Stimulated activated CD4-positive, alpha-beta T cell treated with anti-CD3 and anti-CD28 coated beads, Interleukin-15, amount 100 ng/mL, for 1 hour (primary cell): ENCODE measurements at places on chromosomes 7 and 10.

GRCh38 chr10:130652964-130653578 lies 516.9 kb downstream of the GLRX3 start:
- DNase-seq, result no peak

DNA sequence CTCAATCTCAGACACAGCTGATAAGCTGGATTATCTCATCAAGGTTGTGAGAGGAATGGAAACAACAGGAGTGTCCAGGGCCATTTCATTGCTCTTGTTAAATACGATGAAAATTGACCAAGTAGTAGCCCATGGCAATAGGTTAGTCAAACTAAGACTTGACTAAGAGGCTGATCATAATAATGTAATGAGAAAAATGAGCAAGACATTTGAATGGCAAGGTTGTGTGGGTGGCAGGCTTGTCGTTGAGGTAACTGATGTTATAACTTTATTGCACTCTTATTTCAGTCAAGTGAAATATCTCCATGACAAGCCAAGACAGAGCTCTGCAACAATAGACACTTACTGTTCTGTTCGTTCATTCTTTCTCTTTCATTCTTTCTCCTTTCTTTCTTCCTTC lies 532.0 kb downstream of the GATA3 start:
- no peak for DNase-seq

DNA sequence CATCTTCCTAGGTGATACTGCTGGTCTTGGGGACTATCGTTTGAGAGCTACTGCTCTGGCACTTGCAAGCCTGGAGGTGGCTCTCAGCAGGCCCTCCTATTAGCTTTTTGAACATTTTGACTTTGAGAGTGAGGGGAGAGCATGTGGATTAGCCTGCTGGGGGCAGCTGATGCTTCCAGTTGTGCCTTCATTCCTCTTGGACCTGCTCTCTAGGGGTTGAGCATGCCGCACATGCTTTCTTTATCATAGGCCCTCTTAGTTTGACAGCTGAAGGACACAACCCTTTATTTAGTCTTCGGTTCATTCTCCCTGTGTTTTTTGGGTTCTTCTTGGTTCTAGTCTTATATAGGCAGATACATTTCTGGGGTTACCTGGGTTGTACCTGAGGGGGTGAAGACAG lies 132.1 kb downstream of the GALNT17 start:
- no peak for DNase-seq

DNA sequence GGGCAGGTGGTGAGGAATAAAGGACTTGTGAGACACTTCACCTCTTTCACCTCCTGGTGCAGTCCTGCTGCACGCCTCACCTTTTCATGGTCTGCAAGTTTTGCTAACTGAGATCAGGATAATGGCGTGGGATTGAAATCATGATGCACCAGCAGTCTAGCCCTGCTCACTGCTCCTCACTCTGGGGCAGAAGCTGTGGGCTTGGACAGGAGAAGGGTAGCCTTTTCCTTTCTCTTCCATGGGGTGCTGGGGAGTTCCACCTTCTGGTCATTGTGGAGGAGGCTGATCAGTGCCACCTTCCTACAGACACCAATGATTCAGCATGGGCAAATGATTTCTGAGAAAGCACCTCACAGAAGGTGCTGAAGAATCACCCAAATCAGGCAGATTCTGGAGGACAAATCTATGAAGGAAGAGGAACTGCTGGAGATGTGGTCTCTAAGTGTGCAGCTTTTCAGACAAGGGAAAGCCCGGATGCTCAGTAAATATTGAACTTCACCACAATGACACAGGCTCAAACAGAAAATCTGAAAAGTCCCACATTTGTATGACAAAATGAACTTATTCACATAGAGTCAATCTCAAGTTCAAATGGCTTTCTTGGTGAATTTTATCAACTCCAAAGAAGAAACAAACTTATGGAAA lies 19.7 kb downstream of the MBL2 start:
- no peak for DNase-seq

GRCh38 chr7:43782768-43783555 lies 24.5 kb downstream of the BLVRA start:
- no peak for DNase-seq

DNA sequence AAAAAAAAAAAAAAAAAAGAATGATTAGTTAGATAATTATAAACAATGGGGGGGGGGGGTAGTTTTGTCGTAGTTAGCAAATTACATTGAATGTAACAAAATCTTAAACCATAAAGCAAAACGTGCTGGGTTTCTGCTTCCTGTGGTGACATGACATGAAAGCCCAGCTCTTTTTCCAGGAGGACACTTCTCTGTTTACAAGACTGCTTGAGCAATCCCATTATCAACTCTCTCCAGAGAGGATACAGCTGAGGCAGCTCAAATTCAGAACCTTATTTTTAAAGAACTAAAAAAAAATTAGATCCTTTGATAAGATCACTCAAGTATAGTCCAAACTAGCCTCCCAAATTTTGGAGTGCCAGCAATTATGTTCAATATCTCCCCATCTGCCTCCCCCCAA lies 58.6 kb downstream of the ADRB1 start:
- no peak for DNase-seq

DNA sequence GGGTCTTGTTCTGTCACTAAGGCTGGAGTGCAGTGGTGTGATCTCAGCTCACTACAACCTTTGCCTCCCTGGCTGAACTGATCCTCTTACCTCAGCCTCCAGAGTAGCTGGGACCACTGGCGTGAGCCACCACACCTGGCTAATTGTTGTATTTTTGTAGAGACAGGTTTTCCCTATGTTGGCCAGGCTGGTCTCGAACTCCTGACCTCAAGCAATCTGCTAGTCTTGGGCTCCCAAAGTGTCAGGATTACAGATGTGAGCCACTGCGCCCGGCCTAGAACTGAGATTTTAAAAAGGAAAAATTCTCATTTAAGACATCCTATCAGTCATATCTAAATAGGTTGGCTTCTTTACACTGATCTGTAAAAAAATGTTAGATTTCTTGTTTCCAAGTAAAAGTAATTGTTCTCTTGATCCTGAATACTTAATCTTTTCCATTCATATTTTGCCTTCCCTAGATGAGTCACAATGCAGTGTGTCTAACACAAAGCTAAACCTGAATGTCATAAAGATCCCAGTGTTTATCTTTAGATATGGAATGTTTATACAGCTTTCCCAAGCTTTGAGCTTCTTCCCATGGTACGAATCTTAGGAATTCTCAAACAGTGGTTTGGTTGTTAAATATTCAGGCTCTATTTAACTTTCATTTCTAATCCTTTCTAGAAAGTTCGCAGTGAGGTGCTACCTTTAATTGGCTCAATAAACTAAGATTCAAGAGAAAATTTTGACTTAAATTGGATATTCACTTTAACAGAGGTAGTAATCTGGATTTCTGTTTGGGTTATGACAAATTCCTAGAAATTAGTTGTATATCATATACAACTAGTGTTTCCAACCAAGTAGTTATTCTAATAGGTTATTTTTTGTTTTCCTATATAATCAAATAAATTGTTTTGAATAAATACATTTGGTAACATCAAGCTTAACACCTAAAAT lies 12.1 kb upstream of the LAMB1 start:
- no peak for DNase-seq

DNA sequence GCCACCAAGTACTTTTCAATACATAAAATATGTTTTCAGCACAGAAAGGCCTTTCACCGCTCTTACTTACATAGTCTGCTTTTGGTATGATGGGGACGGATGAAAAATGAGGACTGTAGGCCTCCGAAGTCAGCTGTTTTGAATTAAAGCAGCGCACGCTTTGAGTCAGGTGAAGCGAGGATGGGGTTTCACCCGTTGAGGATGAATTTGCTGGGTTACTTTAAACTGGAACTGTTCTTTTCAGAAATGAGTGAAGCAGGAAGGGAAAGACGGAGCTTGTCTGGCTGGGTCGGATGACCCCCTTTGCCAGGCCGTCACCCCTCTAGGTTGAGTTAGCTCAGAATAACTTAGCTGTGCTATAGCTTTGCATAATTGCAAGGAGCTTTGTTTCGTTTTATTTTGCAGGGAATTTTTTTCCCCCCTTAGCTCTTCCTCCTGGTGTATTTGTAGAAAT lies 40.0 kb downstream of the CUX1 start:
- no peak for DNase-seq

DNA sequence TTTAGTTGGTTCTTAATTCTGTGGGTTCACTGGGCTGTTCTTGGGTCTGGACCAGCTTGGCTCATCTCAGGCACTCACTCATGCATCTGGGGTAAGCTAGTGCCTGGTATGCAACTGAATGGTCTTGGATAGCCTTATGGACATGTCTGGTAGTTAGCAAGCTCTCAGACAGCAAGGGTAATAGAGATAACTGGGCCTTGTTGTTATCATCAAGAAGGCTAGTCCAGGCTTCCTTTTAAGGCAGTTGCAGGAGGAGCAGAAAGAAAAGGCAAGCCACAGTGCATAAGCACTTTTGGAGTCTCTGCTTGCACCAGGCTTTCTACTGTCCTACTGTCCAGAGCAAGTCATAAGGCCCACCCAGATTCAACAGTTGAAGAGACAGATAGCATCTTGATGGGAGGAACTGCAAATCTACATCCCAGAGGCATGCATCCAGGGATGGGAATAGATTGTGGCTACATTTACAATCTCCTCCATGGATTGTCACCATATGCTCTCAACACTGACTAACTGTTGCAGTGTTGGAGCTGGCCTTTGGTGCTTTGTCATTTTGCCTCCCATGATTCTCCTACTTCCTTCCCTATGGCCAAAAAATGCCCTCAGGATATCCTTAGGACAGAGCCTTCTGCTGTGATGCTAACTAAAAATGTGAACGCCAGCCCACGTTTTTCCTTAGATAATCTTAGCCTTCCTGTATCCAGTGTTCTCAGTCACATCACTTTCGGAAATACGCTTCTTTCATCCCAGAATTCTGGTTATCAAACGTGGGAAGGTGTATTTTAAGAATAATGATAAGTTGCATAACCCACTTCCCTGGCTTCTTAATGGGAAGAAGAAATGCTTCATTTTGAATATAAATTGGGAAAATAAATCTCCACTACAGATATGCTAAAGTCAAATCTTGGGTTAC lies 3.6 kb downstream of the GIMAP4 start:
- DNase-seq, result no peak

DNA sequence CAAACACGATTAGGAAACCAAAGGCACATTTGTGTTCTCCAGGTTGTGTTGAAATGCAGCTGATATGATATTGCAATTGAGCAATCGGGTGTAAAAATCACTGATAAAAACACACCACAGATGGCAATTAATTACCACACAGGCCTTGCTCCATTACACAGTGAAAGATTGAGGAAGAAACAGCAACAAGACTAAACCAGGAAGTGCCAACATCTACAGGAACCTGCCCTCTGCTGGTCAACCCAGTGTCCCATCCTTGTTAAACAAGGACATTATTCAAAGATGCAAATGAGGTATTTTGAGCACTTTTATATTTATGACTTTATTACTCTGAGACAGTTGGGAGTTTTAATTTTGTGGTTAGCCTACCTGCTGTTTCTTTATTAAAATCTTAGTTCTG lies 765.6 kb upstream of the GHITM start:
- DNase-seq, result no peak

- no peak for DNase-seq
Observed at GRCh38 chr10:92146107-92146506, 144.8 kb downstream of the CPEB3 start.

GRCh38 chr7:74479961-74480829 lies 26.5 kb downstream of the GTF2IRD1 start:
- no peak for DNase-seq

- DNase-seq, result no peak
Observed at GRCh38 chr7:16399265-16399831, 22.0 kb downstream of the CRPPA start.

DNA sequence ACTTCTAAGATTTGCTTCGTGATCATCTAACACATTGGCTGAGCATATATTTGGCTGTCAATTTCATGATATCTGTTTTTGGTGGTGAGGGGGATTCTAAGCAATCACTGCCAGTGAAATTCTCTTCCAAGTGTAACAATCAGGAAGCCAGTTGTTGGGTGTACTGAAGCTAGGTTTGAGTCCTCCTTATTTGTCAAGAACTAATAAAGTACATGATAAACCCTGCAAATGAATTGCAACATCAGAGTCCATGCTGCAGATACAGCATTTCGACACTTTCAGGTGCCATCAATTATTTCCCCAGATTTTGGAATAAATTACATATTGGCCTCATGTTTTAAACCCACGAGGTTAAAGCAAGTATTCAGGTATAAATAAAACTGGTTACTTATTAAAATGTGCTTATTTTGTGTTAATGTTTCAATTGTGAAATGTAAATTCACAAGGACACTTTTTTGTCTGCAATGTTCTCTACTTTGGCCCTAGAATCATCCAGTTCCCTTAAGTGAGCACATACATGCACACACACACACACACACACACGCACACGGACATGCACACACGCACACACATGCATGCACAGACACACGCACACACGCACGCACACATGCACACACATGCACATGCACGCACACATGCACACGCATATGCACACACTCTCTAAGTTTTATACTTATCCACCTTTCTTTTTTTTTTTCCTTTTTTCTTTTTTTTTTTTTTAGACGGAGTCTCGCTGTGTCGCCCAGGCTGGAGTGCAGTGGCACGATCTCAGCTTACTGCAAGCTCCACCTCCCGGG lies 510.2 kb upstream of the KLF6 start:
- no peak for DNase-seq

DNA sequence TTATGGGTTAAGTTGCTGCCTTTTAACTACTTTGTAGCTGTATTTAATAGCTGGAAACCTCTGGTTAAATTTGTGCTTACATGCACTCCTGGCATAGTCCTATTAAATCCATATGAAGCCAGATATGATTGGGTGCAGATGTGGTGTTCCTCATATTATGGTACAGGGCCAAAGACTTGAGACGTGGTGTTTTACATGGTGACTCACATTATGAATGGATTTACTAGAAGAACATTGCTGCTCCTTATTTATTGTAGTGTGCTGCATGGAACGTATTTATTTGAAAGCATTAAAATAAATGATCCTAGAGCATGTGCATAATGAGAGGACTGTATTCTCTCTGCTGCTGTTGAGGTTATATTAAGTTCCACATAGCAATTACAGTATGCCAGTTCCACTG lies 224.1 kb downstream of the SLC25A13 start:
- no peak for DNase-seq

DNA sequence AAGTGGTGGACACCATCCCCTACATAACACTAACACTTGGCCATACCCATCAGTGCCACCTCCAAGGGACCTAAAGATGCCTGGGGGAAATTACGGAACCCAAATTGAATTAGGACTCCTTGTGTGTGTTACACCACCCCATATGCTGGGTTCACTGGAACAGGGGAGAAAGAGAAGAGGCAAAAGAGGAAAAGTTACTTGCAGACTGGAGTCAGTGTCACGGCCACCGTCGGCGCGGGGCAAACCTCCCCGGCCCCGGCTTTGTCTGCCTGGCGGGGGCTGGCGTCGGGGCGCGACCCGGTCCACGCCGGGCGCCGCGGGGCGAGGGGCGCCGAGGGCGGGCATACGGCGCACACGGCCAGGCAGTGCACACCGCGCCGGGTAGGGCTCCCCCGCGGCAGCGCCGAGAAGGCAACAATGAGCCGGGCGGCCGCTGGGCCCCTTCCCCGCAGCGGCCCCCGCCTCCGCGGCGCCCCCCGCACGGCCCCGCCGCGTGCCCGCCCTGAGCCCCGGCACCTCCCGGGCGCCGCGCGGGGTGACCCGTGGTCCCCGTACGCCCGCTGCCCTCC lies 171.1 kb downstream of the FAM107B start:
- no peak for DNase-seq

GRCh38 chr10:118041316-118041715 lies 5.4 kb downstream of the RAB11FIP2 start:
- no peak for DNase-seq

GRCh38 chr10:79022565-79023230 lies 46.1 kb upstream of the ZMIZ1 start:
- no peak for DNase-seq
